ENCODE measurements at places on chromosomes 12 and 14.

GRCh38 chr12:66942741-66943465 is 264.0 kb upstream of the GRIP1 start:
- DNase-seq, result no peak

DNA sequence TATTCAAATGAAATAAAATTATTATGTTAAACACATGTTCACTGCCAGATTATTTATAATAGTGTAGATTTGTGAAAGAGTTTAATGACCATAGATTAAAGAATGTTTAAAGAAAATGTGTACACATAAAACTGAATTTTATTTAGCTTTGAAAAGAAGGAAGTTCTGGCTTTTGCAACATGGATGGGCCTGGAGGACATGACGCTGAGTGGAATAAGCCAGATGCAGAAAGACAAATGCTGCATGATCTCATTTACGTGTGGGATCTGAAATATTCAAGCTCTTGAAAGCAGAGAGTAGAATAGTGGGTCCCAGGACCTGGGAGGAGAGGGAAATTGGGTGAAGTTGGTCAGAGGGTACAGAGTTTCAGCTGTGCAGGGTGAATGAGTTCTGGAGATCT is 1261.2 kb downstream of the TMEM121 start:
- DNase-seq, result no peak

DNA sequence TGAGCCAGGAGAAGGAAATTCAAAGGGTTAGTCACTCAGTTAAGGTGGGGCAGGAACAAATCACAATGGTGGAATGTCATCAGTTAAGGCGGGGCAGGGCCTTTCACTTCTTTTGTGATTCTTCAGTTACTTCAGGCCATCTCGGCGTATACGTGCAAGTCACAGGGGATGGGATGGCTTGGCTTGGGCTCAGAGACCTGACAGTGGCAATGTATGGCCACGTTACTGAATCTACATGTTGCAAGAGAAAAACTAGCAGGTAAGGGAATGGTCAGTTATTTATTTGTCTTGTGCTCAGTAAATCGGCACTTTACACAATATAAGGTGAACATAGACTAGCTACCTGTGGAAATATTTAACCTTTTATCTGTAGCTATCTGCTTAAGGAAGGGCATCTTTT is 11.9 kb downstream of the SLCO1B3 start:
- DNase-seq, result no peak

DNA sequence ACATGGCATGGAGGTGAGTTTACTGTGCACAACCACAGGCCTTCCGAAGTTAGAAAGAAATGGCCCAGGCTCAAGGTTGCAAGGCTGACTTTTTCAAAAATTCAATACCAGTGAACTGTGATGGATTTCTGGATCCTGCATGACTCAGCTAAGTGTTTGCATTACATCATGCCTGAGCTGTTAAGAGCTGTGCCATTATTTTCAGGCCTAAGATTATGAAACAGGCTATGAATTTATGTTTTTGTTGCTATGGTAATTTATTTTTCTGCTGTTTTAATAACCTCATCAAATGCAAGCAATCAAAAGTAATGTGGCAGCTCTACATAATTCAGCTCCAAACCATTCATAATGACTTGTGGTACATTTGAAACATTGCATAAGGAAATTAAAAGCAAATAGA is 457.7 kb upstream of the TMEM132C start:
- DNase-seq, result no peak

GRCh38 chr12:57816001-57816854 is 2.3 kb downstream of the AVIL start:
- DNase-seq, result peak; percentile 11

DNA sequence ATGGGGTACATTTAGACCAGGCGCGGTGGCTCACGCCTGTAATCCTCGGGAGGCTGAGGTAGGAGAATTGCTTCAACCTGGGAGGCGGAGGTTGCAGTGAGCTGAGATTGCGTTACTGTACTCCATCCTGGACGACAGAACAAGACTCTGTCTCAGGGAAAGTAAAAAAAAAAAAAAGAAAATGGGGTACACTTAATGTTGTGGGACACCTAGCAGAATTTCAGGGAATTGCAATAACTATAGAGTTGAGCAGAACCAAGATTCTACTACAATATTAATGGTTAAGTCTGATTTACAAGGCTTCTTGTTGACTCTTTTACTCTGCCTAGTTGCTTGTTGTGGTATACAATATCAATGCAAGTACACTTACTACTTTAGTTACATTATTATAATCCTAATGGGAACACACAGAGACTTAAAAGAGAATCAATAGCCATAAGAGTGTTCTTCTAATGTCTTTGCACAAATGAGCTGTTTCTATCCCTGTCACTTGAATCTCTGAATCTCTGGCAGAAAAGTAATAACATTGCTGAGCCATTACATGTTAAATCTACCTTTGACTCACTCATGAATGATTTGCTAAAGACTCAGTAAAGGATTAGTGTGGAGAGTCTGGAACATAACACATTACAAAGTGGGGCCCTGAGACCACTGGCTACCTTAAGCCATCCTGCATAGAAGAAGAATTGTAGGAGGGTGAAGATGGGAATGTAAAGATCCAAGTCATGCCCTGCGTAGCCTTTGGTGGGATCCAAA is 22.7 kb downstream of the BEST3 start:
- DNase-seq, result no peak
